GM23338 (cell line): ENCODE measurements at places on chromosomes 4 and X. TPM values are rescaled to one million over a fixed set of nuclear protein-coding genes. Genes with fewer than 3 reads are reported as not detected.
A peak's percentile ranks its signal among the peaks of the same experiment; 100 is the strongest.

DNA sequence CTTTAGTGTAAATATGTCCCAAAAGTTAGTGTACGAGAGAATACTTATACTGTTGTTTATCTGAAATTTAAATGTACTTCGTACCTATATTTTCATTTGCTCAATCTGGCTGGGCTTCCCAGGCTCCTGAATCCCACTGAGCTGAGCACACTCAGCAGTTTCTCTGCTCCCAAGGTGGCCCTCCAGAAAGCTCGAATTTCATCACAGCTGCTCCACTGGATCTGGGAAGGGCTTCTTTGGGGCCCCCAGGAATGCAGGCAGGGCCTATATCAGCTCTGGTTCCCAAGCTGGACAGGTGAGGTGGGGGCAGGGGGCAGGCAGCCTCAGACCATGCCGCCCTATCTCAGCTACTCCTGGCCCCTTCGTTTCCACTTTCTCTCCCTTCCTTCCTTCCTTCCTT, 1.5 kb upstream of the FATE1 start:
- H3K27ac ChIP-seq, result no peak overlapping the region
- DNase-seq, result peak; percentile 30
- no peak overlapping the region for H3K4me3 ChIP-seq
- no peaks in the 10 kb centered on the region for H3K27me3 ChIP-seq
- no peaks in the 10 kb centered on the region; the same call in 1 of the 2 replicates for H3K4me1 ChIP-seq
- H3K36me3 ChIP-seq, result no peaks in the 10 kb centered on the region

Gene CDS1
- 20.3 and 22.6 TPM in 2 replicates for total RNA-seq

GRCh38 chrX:84168095-84168494, 19.9 kb downstream of the RPS6KA6 start:
- no peak overlapping the region for H3K4me3 ChIP-seq
- no peak for DNase-seq
- no peaks in the 10 kb centered on the region for H3K4me1 ChIP-seq
- H3K27ac ChIP-seq, result no peak overlapping the region
- H3K27me3 ChIP-seq, result no peaks in the 10 kb centered on the region

GRCh38 chrX:103608306-103608963, 672 bp downstream of the TCEAL3 start:
- 0 out of 2 replicates have a peak, but pooled peaks cover 2% of the 10 kb centered on the region for H3K4me1 ChIP-seq
- H3K36me3 ChIP-seq, result no peaks in the 10 kb centered on the region
- DNase-seq, result no peak
- H3K4me3 ChIP-seq, result peak overlapping the region; percentile 71
- H3K27ac ChIP-seq, result no peak overlapping the region

DNA sequence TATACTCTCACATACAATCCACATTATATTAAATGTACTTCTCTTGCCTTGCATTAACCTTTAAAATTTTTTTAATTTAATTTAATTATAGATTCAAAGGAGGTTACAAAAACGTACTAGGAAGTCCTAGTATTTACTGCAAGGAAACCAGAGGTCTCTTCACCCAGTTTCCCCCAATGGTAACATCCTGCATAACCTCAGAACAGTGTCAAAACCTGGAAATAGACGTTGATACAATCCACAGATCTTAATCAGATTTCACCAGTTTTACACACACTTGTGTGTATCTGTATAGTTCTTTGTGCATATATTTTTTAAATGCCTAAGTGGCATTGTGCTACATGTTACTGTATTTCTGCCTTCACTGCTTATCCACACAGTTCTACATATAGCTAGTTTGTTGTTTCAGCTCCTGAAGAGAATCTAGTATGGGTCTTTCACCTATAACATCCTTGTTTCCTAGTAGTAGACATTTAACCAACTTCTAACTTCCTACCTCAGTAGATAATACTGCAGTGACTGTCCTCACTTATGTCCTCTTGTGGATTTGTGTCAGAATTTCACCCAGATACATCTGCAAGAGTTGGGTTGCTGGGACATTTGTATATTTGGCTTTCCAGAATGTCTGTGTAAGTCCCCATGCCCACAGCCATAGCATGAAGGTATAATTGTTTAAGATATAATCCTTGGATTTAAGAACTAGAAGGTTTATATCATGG, 103.2 kb downstream of the NFKB1 start:
- H3K27me3 ChIP-seq, result no peaks in the 10 kb centered on the region
- no peak overlapping the region for H3K4me3 ChIP-seq
- no peaks in the 10 kb centered on the region for H3K36me3 ChIP-seq
- no peak overlapping the region for H3K27ac ChIP-seq

DNA sequence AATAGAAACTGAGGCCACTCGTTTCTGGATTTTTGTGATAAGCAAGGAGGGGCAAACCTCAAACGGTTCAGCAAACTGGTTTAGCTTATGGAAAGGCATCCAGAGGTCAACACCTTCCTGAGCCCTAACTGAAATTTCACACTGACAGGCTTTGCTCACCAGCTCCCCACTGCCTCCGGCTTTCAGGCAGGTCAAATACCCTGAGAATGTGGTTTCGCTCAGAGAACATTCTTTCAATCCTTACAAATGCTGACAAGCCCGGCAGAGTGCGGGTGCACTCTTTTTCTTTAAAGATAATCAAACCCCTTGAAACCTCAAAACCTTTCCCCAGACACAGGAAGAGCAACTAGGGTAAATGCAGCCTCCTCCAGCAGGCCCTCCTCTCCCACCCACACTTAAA, 41.5 kb downstream of the CD40LG start:
- H3K4me3 ChIP-seq, result no peak overlapping the region
- no peaks in the 10 kb centered on the region for H3K27me3 ChIP-seq
- peak overlapping the region; percentile 86 for H3K27ac ChIP-seq

Gene GABRG1
- 0.58 and 1.6 TPM in 2 replicates for total RNA-seq

DNA sequence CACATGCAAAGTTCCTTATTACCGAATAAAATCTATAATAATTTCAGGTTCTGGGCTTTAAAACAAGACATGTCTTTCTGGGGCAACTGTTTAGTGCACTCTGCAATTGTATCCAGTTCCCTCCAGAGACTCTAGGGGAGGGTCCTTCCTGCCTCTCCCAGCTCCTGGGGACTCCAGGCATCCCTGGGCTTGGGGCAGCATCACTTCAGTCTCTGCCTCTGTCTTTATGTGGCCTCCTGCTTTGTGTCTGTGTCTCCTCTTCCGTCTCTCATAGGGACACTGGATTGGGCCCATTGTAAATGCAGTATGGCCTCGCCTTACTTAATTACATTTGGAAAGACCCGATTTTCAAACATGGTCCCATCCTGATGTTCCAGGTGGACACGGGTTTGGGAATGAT, 10.9 kb upstream of the ASMTL start:
- no peaks in the 10 kb centered on the region for H3K36me3 ChIP-seq
- no peaks in the 10 kb centered on the region for H3K27me3 ChIP-seq
- no peak for DNase-seq
- no peak overlapping the region for H3K27ac ChIP-seq
- H3K4me3 ChIP-seq, result no peak overlapping the region

Gene GLRA2
- total RNA-seq, result not detected in 2 replicates

DNA sequence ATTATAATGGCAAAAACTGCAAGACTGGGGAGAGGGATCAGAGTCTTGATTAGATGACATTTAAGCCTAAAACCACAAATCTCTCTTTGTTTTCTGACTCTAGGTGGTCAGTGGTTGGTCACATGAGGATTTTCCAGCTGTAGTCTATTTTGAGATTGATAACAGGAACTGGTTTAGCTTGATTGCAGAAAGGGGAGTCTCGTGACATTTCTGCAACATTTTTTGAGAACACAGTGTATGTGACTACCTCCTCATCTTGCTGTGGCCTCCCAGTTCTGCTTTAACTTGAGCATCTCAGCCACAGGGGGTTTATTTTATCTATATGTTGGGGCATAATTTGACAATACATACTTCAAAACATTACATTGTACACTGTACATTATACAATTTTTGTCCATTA, 726.4 kb upstream of the MAGEB2 start:
- no peaks in the 10 kb centered on the region for H3K4me1 ChIP-seq
- DNase-seq, result no peak
- no peaks in the 10 kb centered on the region for H3K36me3 ChIP-seq
- H3K4me3 ChIP-seq, result no peak overlapping the region
- H3K27me3 ChIP-seq, result no peaks in the 10 kb centered on the region
- no peak overlapping the region for H3K27ac ChIP-seq

GRCh38 chrX:12984603-12985319, 9.9 kb downstream of the TMSB4X start:
- H3K27me3 ChIP-seq, result no peaks in the 10 kb centered on the region
- no peak overlapping the region for H3K27ac ChIP-seq
- no peaks in the 10 kb centered on the region for H3K36me3 ChIP-seq
- DNase-seq, result no peak
- H3K4me3 ChIP-seq, result no peak overlapping the region

DNA sequence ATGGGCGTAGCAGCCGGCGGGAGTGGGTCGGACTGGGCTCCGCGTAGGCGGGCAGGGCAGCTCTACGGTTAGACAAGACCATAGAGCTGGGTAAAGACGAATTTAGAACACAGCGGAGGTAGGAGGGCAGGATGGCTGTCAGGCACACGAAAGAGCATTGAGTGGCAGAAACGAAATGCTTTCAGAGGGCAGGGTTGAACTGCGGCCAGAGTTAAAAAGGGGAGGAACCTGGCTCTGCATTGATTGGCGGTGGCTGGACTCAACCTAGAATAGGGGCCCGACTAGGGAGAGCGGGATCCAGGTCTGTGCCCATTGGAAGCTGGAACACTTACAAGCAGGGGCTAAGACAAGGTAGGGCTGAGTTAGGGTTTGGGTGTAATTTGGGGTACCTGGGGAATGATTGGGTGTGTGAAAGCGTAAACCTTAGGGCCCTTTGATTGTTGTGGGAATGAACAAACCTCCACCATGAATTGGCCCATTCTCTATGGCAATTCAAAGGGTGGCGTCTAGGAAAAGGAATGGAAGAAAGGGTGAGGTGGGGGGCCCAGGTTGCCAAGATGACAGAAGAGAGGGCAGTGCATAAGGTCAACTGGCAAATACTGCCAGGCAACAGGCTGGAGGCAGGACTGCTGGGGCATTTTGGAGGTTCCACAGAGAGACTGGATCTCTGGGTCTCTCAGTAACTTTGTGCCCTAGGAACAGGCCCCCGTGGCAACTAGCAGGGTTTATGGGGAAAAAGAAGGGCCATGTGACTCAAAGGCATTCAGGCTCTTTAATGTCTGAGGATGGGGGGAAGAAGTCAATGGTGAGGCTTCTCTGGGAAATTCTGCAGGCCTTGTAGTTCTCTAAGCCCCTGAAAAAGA, 911 bp upstream of the ELK1 start:
- peaks cover 3% of the 10 kb centered on the region; the same call in 1 of the 2 replicates for H3K4me1 ChIP-seq
- H3K27ac ChIP-seq, result peak overlapping the region; percentile 70

Gene SLC4A4
- total RNA-seq, result 1.5 and 2.3 TPM in 2 replicates

Gene HMX1
- 0.69 TPM in 1 of 2 replicates, not detected in the other for total RNA-seq

- no peak overlapping the region for H3K4me3 ChIP-seq
- H3K4me1 ChIP-seq, result peaks cover 13% of the 10 kb centered on the region; the same call in 1 of the 2 replicates
- H3K36me3 ChIP-seq, result no peaks in the 10 kb centered on the region
- H3K27ac ChIP-seq, result no peak overlapping the region
- H3K27me3 ChIP-seq, result no peaks in the 10 kb centered on the region
These were observed 34.5 kb downstream of the INTS12 start for GRCh38 chr4:105674011-105674410.

GRCh38 chrX:154730253-154730891, 20.5 kb downstream of the GAB3 start:
- H3K4me3 ChIP-seq, result no peak overlapping the region
- H3K27ac ChIP-seq, result no peak overlapping the region
- no peak for DNase-seq
- no peaks in the 10 kb centered on the region for H3K4me1 ChIP-seq
- H3K27me3 ChIP-seq, result no peaks in the 10 kb centered on the region

Gene DACH2
- total RNA-seq, result 3.0 and 4.6 TPM in 2 replicates

DNA sequence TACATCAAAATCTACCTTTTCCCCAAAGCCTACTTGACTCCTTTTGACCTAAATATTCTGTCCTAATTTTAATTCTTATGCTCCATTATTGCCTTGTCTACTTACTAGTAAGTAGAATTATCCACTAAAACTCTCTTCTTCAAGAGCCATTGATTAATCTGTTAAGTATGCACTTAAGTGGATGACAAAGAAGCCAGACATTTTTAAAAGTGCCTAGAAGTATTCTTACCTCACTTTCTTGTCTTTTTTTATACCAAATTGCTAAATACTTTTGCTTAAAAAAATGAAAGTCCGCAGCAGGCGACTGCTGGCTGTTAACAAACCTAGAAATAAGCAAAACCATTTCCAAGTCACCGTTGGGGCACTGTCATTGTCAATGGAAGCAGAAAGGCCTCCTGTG, 20.1 kb upstream of the FRMPD4 start:
- H3K4me3 ChIP-seq, result no peak overlapping the region
- H3K4me1 ChIP-seq, result no peaks in the 10 kb centered on the region
- DNase-seq, result no peak
- no peak overlapping the region for H3K27ac ChIP-seq
- no peaks in the 10 kb centered on the region for H3K36me3 ChIP-seq

Gene CCSER1
- 2.1 and 3.4 TPM in 2 replicates for total RNA-seq

- H3K4me1 ChIP-seq, result peaks cover 4% of the 10 kb centered on the region; the same call in 1 of the 2 replicates
- no peak overlapping the region for H3K27ac ChIP-seq
- no peak overlapping the region for H3K4me3 ChIP-seq
These were observed 38.9 kb downstream of the KIT start for GRCh38 chr4:54696649-54697048.

Gene HELQ
- 6.8 and 8.1 TPM in 2 replicates for total RNA-seq

Gene SOX3
- 23.3 and 25.4 TPM in 2 replicates for total RNA-seq

- no peak for DNase-seq
- H3K4me3 ChIP-seq, result no peak overlapping the region
- no peak overlapping the region for H3K27ac ChIP-seq
- H3K36me3 ChIP-seq, result no peaks in the 10 kb centered on the region; the same call in 1 of the 2 replicates
These were observed 249.3 kb upstream of the GALNT7 start for GRCh38 chr4:172919269-172919668.

GRCh38 chrX:153406011-153406410, 4.9 kb upstream of the PNMA6E start:
- no peaks in the 10 kb centered on the region for H3K4me1 ChIP-seq
- no peak for DNase-seq
- H3K36me3 ChIP-seq, result no peaks in the 10 kb centered on the region
- H3K4me3 ChIP-seq, result no peak overlapping the region
- 0 out of 2 replicates have a peak, but pooled peaks cover 6% of the 10 kb centered on the region for H3K27me3 ChIP-seq
- no peak overlapping the region for H3K27ac ChIP-seq

Gene CT45A6
- not detected in 2 replicates for total RNA-seq

GRCh38 chr4:5843573-5844530, 49.0 kb downstream of the CRMP1 start:
- H3K36me3 ChIP-seq, result peaks cover 33% of the 10 kb centered on the region
- no peak overlapping the region for H3K27ac ChIP-seq
- H3K4me1 ChIP-seq, result no peaks in the 10 kb centered on the region; the same call in 1 of the 2 replicates
- no peak overlapping the region for H3K4me3 ChIP-seq
- no peaks in the 10 kb centered on the region for H3K27me3 ChIP-seq

Gene TRMT2B
- 18.6 and 25.9 TPM in 2 replicates for total RNA-seq

Gene IGSF1
- total RNA-seq, result 17.6 and 19.5 TPM in 2 replicates

Gene MAGED2
- 203 and 236 TPM in 2 replicates for total RNA-seq

DNA sequence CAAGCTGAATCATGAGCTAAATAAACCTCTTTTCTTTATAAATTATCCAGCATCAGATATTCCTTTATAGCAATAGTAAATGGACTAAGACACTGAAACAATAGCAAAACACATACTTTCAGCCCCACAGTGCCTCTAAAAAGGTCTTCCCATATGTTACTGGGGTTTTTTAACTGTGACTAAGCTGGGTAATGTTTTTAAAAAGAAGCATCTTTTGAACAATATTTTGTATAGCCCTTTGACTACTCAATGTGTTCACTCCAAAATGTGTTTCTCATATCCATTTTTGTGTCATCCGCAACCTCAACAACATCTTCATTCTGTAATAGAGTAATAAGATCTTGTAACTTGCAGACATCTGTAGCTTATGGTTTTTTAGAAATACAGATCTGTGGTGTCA, 218.7 kb upstream of the S100G start:
- no peak overlapping the region for H3K27ac ChIP-seq
- H3K36me3 ChIP-seq, result no peaks in the 10 kb centered on the region
- no peaks in the 10 kb centered on the region for H3K27me3 ChIP-seq
- no peak overlapping the region for H3K4me3 ChIP-seq
- no peaks in the 10 kb centered on the region for H3K4me1 ChIP-seq

Gene GPR34
- not detected in 2 replicates for total RNA-seq
